Kasumi-1 (cell line): ENCODE measurements at places on chromosomes 2 and 18.

DNA sequence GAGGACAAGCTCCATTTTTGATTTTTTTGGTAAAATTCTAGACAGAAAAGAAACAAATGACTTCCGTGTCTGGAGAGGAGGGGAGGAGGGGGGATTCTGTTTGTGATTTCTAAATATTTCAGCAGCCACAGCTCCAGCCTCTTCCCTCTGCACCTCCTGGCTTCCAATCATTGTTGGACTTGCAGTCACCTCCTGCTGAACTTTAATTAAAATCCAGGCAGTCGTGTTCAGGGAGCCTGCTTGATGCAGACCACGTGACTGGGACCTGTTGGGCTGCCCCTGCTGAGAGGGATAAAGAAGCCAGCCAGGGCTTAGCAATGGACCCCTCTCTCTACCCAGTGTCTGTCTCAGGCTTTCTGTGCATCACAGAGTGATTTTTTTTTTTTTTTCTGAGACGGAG, 115.1 kb downstream of the SH3BP4 start:
- DNase-seq, result no peak

GRCh38 chr2:23944527-23944926, 4.3 kb downstream of the UBXN2A start:
- DNase-seq, result no peak

DNA sequence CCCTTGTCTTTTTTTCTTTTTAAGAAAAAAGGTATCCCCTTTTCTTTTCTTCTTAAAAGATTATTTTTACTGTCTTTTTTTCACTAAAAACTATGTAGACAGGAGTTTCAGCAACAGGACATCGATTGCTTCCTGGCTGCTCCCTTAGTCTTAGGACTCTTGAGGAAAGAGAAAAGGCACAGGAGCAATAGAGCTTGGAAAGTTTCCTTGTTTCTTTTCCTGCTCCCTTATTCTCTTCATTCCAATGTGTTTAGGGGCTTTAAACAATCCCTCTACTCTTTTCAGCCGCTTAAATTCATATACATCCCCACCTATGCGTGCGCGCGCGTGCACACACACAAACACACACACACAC, 225.9 kb upstream of the FBXO11 start:
- DNase-seq, result no peak

GRCh38 chr2:238019962-238020361, 40.8 kb upstream of the SCLY start:
- DNase-seq, result no peak

- no peak for DNase-seq
These were observed 35.2 kb downstream of the PTGR3 start for GRCh38 chr18:75173738-75174137.

DNA sequence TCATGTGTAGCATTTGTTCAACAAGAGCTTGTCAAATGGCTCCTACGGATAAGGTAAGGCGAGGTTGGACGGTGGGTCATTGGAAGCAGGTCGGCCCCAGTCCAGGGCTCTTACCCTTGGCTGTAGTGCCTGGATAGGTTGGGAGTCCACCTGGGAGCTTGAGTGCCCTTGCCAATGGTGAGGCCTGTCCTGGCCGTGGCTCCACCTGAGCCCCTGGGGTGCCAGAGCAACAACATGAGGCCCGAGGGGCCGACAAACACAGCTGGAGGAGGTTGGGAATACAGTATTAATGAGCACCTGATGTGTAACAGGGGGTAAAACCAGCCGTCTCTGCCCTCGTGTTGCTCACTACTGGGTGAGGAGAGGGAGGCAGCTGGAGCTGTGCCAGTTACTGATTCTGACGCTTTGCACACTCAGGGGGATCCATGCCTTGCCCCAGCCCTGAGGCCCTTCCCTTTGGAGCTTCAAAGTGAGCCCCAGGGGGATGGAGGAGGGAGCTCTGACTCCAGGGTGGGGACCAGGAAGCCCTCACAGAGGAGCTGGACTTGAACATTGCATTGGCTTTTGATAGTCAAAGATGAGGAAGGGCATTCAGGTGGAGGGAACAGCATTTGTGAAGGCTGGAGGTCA, 87.2 kb downstream of the RHOB start:
- no peak for DNase-seq

DNA sequence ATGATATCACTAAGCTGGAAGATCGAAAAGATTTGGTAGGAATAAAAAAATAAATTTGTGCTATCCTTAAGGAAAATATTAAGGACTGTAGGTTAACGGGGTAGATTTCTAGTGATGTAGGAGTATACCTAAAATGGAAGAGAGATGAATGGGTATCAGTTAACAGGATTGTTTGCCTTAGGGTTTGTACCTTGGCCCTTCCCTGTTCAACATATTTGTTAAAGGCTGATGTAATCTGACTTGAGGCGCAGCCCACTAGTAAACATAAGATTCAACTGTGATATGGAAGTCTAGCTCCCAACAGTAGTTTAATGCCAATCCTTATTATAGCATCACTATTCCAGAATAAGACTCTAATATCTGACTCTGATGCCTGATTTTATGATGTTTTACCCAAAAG, 685.2 kb downstream of the DCC start:
- DNase-seq, result no peak

GRCh38 chr2:220334871-220335590, 707.6 kb downstream of the SLC4A3 start:
- DNase-seq, result no peak

GRCh38 chr2:69104261-69104660, 91.3 kb downstream of the ANTXR1 start:
- DNase-seq, result no peak

- DNase-seq, result peak; percentile 20
These were observed 114.3 kb downstream of the LCLAT1 start for GRCh38 chr2:30561349-30561748.

DNA sequence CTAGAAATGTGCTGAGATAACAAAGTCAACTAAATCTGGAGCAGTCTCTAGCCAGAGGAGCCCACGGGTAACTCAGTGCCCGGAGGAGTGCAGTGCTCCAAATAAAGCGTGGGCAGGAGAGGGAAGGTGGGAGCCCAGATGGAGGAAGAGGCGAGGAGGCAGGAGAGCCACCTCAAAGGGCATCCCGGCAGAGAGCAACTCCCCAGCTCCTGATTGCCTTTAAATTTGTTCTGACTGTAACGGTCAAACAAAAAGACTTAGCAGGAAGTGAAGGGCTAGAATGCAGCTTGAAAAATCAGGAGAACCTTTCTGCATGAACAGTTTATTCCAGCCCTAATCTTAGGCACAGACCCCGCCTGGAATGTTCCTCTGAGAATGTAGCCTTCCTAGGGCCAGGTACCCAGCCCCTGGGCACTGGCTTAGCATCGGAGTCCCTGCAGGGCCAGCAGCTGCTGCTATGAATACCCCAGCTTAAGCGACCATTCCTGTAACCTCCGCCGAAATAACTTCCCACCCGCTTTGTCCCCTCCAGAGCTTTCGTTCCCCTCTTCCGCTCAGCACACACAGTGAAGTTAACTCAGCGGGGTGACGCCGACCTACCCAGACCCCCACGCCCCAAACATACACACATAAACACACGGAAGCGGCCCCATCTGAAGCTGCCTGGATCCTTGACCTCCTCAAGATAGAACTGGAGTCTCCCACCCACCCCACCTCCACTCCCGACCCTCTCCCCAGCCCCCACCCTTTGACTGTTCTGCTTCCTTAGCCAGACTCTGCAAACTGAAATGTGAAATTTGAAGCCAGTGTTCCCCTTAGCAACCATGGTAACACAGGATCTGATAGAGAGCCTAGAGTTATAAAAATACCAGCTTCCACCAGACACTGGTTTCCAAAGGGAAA, 123.2 kb downstream of the SMAD7 start:
- peak; percentile 66 for DNase-seq

DNA sequence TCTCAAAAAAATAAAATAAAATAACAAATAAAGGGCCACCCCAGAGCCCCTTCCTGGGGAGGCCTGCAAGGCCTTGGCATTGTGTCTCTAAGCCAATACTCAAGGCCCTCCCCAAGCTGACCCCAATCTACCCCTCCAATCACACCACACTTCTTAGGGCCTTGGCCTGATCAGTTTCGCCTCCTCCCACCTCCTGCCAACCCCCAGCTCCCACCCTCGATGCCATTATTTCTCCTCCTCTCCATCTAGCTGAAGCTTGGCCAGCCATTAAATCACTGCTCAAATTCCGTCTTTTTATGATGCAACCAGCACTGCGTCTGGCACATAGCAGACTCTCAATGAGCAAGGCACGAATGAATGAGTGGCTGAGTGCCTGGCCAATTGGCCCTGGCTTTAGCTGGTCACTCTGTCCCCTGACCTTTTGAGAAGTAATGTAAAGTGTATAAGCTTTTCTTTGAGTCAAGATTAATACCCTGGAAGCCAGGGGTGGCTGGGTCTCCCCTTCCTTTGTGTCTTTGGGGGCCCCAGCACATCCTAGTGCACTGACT, 55.9 kb downstream of the SMAD7 start:
- DNase-seq, result no peak

- DNase-seq, result no peak
These were observed 271.5 kb downstream of the HDAC4 start for GRCh38 chr2:239129147-239129920.

DNA sequence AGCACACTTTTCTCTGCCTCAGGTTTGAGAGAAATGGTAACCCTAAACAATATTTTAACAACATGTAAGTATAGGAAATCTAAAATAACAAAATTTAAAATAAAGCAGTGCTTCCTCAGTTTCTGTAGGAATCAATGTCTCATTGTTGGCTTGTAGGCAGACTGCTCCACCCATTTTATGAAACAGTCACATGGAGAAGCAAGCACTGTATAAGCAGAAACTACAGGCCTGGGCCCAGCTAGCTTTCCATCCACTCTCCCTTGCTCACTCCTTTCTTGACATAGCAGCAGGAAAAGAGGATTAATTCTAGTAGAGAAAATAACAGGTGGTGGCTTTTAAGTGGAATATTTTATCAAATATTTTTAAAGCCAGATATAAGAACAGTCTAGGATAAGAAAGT, 97.2 kb downstream of the PLEKHM3 start:
- no peak for DNase-seq

GRCh38 chr2:84442888-84443287, 16.2 kb downstream of the SUCLG1 start:
- DNase-seq, result no peak

DNA sequence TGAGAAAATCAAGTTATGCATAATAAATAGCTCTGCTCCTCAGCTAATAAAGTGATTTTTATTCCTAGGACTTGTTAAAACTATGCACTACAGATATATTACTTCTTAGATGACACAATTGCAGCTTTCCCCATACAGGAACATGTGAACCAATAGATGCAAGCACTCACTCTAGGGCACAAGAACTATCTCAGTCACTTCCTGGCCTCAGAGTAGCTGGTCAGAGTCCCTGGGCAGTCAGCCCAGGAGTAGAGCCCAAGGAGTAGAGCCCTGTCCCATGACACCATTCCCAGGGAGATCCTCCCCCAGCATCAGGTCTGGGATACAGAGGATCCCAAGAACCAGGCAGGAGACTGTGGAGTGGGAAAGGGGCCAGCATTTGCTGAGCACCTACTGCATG, 2.7 kb downstream of the TNS1 start:
- DNase-seq, result no peak

- no peak for DNase-seq
These were observed 143.9 kb upstream of the FN1 start for GRCh38 chr2:215579809-215580208.

DNA sequence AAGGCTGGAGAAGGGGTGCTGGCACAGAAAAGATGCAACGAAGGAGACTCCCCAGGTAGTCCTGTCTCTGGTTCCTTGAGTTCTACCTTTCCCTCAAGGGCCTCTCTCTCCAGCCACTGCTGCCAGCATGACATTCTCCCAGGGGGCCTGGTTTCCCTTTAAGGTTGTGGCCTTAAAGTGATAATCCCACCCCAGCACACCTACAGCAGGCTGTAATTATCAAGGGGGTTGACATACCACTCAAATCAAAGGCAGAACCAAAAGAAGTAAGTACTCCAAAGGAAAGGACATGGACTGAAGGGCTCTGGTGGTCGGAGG, 127.4 kb upstream of the MSH6 start:
- no peak for DNase-seq

DNA sequence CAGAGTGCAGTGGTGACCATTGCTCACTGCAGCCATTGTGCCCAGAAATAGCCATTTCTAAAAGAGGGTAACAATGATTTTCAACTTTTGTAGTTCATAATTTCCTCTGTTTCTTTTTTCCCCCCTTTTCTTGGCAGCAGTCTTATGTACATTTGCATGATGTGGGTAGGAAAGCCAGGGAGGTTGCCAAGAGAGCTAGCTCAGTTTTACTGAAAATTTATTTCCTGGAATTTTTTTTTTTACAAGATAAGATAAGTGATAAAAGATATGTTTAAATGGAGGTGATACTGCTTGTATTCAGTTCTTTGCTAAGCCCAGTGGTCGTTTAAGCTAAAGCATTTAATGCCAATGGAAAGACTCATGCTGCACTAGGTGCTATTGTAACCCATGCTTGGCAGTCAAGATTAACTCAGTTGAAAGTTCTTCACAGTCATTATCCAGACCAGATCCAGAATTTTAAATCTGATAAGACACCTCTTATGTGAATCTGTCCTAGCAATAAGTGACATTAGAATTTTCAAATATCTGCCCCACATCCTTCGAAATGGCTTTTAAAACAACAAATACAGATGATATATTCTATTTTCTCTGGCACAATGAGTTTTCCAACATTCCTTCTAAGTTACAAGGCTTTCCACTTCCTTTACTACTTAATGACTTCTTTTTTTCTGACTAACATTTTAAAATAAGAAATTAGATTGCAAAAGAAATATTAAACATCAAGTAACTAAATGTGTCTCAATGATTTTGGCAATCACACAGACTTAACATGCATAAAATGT, 4.4 kb upstream of the ATP8B1 start:
- no peak for DNase-seq

- DNase-seq, result no peak
These were observed 1.4 kb downstream of the SPATS2L start for GRCh38 chr2:200307724-200308545.

GRCh38 chr2:128490321-128490720, 171.7 kb upstream of the HS6ST1 start:
- DNase-seq, result no peak

- no peak for DNase-seq
These were observed 805.7 kb downstream of the SLC4A3 start for GRCh38 chr2:220433131-220433530.

DNA sequence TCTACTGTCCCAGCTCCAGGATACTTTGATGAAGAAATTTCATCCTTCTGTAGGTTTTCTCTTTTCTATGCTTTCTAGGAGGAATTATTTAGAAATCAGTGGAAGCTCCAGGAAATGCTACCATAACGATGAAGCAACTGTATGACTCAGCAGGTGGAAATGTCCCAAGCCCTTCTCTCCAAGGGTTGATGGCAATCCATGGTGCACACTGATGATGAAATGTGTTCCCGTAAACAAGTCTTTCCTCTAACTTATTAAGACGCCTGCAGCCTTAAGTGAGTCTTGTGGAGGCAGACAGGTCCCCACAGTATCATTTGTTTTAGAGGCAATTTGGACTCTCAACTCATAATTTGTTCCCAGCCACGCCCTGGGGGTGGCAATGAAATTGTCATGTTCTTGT, 777.6 kb upstream of the SOX11 start:
- DNase-seq, result no peak

- no peak for DNase-seq
These were observed 15.5 kb downstream of the TBC1D8 start for GRCh38 chr2:101135412-101136296.
